ENCODE measurements at places on chromosomes 3 and 15.
A peak's percentile ranks its signal among the peaks of the same experiment; 100 is the strongest.

DNA sequence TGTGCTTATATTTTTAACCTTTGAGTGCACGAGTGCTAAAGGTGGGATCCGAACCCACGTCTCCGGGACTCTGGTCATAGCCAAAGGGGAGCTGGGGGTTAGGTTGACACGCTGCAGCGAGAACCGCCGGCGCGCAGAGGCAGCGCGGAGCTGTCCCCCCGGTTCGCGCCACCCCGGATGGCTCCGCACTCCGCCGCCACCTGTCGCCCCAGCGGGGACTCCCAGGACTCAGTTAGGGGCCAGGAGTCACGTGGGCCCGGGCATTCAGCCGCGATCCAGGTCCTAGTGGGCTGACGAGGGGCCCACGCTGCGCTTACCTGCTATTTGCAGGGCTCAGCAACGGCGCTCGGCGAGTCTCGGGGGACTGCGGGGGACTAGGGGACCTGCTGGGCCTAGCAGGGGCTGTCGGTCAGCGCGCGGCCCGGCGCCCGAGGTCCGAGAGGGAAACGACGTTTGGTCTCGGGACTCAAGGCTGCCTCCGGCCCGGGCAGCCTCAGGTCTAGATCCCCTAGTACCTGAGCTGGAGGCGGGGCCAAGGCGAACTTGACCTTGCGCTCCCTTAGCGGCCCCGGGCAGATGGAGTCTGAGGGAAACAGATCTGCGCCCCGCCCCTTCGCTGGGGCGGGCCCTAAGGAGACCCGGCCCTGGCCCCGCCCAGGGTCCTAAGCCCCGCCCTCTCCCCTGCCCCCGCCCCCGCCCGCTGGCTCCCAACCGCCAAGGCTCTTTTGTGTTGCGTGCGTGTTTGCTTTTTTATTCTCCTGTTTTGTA, at the start of gene NMNAT3:
TSS of gene NMNAT3 (minus strand) at position 585 of the 768 bp plus-strand sequence. CDS start 50,248 bp downstream, outside the sequence.
- peak; percentile 81 for DNase-seq

DNA sequence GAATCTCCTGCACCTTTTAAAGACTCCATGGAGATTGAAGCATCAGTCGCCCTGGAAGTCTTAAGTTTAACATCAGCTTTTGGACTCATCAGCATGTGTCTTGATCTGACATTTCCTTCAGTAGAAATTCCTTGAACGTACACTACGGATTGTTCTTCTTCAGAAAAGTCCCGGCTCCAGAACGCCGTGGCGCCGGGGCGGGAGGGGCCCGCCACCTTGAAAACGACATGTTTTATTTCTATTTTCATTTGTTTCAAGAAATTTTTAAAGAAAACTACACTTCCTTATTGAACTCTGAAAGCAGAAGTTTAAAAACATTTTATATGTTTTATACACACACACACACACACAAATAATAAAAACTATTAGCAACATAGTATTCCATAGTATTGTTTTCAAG, 32.6 kb upstream of the RAP2B start:
- DNase-seq: no peak

- no peak for DNase-seq
Measured at GRCh38 chr15:99239545-99240198, 9.7 kb downstream of the TTC23 start.

DNA sequence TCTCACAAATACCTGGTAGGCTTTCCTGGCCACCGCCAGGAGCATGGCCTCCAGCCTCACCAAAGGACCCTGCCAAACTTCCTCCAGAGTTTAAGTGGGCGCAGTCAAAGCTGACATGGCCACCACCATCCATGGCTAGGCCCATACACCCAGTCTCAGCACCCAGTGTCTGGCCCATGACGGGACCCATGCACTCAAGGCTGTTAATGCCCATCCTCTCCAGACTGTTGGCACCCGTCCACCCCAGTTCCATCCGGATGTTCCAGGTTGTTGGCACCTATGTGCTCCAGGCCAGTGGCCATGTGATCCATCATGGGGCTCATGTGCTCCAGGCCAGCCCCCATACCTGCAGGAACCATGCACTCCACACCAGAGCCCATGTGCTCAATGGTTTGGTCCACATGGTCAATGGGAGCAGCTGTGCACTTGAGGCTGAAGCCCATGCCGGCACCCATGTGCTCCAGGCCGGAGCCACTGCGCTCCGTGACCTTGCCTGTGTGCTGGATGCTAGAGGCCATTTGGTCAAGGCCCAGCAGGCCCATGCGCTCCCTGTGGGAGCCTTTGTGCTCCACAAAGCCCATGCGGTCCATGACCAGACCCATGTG, 20.4 kb downstream of the CTDSPL2 start:
- DNase-seq: no peak

- no peak for DNase-seq
Measured at GRCh38 chr3:130405956-130406355, 60.5 kb downstream of the COL6A5 start.
